ENCODE measurements at places on chromosomes 6 and 20.
A peak's percentile ranks its signal among the peaks of the same experiment; 100 is the strongest.

- DNase-seq = no peak
Measured at GRCh38 chr6:143205131-143205535, 144.4 kb downstream of the AIG1 start.

GRCh38 chr6:3946778-3947177, 97.6 kb downstream of the FAM50B start:
- no peak for DNase-seq

- no peak for DNase-seq
Measured at GRCh38 chr6:139490482-139490881, 116.0 kb upstream of the CITED2 start.

DNA sequence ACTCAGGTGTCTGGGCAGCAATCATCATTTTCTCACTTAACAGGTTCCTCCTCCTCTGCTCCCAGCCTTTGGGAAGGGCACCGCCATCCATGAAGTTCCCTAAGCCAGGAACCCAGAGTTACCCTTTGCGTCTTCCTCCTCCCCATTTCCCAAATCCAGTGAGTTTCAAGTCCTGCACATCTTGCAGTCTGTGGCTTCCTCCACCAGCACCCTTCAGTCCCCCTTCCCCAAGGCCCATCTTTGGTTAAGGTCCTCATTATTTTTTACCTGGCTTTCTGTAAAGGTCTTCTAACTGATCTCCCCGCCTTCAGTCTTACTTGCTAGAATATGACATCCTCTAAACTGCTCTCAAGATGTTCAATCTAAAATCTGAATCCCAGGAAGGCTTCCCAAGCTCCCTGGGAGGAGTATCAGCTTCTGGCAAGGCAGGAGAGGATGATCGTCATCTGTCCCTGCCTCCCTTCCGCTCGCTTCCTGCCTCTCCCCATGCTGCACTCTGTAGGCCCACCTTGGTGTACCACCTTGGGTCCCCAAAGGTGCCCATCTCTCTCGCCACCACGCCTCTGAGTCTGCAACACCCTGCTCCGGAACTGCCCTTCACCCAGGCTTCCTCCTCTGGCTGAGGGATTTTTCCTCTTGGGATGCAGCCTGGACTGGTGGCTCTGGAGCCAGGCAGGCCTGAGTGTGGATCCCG, 11.4 kb upstream of the DUSP22 start:
- DNase-seq = no peak

- no peak for DNase-seq
Measured at GRCh38 chr6:10779076-10779475, 31.5 kb downstream of the TMEM14B start.

GRCh38 chr6:140078561-140079125, 704.2 kb upstream of the CITED2 start:
- DNase-seq = peak; percentile 85

- DNase-seq = no peak
Measured at GRCh38 chr6:50655848-50656453, 57.4 kb upstream of the TFAP2D start.

- DNase-seq = no peak
Measured at GRCh38 chr6:23980965-23981364, 145.1 kb upstream of the NRSN1 start.

DNA sequence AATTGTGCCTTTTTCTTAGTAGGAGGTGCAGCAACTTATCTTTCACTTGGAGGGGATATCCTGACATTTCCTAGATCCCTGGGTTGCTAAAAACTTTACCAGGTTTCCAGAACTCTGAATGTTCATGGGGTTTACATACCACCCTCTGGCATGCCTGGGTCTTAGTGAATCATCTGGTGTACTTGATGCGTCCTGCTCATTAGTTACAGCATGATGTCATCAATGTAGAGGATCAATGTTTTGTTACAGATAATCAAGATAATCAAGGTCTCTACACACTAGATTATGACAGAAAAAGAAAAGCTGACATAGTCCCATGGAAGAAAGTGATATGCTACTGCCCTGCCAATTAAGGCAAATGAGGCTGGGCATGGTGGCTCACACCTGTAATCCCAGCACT, 27.0 kb downstream of the FITM2 start:
- DNase-seq = no peak

- DNase-seq = no peak
Measured at GRCh38 chr6:25735261-25735660, 19.3 kb upstream of the SLC17A4 start.

- DNase-seq = no peak
Measured at GRCh38 chr6:37557645-37558114, 58.0 kb upstream of the CCDC167 start.

- no peak for DNase-seq
Measured at GRCh38 chr6:53647462-53648094, 18.0 kb downstream of the KLHL31 start.

DNA sequence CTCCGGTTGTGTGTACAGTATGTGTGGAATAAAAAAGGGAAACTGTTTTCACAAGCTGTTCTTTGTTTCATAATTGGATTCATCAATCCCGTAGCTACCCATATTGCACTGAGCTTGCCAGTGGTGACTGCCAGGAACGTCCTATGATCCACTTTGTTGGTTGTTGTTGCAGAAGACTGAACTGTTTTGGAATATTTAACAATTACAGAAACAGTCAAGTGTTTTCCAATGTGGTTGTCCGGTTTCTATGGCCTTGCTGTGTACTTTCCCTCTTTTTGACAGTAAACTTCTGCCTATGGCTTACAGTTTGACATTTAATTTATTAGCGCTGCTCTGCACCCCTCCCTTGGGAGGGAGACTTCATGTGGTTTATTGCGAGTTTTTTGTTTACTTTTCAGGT, 141.2 kb downstream of the DTNBP1 start:
- DNase-seq = no peak

DNA sequence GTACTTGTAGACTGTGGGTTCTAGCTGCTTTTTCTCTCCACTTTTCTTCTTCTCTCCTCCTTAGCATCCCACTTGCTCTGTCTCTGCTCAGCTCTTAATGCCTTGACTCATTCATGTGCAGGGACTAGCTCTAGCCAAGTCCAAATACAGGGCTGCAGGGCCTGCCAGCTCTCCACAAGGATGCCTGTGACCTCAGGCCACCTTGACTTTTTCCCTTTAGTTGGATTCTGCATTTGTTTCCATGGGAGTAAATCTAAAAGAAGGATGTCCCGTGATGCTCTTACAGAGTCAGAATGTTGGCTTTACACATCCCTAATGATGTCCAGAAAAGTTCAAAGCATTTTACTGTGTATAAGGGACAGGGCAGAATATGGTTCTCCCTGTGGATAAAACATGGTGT, 101.8 kb upstream of the PREP start:
- no peak for DNase-seq

DNA sequence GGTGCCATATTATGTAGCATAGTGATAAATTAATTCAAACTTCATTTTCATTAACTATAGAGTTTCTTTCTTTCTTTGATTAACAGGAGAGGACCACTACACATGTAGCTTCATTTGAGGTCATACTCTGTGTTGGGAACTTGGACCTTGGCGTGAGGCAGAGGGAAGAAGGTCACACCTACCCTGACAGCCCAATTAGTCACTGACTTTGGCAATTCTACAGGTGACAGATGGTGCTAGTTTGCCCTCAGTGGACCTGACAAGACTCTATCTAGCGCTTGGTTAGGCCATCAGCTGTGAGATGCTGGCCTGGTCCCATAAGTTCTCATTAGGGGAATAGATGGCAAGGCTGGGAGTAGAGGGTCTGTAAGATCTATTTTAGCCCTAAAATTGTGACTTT, 14.2 kb downstream of the SLX4IP start:
- DNase-seq = no peak

GRCh38 chr6:70241991-70242420, 60.9 kb downstream of the COL9A1 start:
- DNase-seq = no peak

GRCh38 chr20:20205141-20205861, 153.0 kb downstream of the CFAP61 start:
- DNase-seq = no peak

DNA sequence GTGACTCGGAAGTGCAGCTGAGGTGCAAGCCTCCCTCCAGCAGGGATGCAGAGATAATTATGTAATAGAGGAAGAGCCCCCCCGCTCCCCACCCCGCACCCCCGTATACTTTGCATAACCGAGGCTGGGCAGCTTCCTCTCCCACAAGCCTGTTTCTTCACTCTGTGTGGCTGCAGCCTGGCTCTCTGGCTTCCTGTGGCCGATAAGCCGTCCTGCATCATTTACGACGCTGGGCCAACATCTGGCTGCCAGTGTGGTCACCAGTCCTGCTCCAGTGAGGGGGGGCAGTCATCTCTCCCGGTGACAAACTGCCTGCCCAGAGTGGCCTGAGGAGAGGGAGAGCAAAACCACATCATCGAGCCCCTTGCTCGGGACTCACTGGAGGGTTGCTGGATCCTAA, 59.2 kb downstream of the RBM38 start:
- DNase-seq = no peak

DNA sequence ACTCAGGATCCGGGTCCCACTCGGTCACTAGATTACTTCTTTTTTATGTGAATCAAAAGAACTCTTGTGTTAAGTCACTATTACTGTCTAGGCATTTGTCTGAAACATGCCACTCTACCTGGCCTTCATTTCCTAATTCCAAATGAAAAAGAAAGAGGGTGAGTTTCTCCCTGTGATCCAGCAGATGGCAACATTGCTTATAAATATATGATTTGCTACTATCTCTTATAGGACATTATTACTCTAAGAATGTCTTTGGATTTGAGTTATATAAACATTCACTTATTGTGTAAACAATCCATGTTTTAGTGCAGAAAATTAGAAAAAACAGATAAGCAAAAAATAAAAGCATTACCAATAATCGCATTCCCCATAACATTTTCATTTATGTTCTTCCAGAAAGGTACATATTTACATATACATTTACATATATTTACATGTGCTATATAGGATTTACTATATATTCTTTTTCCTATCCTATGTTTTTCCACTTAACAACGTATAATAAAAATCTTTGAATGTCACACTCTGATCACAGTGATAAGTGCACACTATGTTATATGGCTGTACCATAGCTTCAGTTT, 66.9 kb downstream of the FAXC start:
- no peak for DNase-seq

DNA sequence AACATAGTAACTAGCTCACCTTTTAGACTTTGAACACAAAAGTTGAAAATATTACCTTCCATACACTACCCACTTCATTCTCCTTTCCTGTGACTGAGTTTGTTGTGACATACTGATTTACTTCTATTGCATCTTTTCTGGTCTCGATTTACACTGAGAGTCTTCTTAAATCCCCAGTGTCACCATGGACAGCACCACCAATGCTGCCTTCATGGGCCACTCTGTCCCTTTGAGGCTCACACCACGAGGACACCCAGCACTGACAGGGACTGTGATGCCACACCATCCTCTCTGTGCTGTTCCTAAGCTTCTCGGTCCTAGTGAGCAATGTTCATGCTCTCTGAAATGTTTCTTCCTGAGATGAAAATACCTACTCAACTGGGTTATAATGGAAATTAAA, 337.1 kb upstream of the IRAK1BP1 start:
- DNase-seq = no peak

- DNase-seq = peak; percentile 19
Measured at GRCh38 chr6:12174878-12175277, 115.3 kb upstream of the EDN1 start.

DNA sequence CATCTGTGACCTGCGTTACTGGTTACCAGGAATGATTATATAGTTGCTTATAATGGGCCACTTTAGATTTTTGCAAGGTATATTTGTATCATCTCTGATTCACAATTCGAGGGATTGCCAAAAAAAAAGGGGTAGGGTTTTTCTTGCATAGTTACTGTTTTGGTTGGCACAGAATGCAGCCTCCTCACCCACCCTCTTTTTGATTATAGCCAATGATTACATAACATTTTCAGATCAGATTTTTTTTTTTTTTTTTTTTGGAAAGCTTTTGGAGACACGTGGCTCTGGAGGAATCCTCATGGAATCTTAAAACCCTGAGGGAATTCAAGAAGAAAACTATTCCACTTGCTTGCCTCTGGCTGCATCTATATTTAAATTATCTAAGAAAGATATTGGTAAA, 53.7 kb downstream of the UST start:
- DNase-seq = peak; percentile 18

DNA sequence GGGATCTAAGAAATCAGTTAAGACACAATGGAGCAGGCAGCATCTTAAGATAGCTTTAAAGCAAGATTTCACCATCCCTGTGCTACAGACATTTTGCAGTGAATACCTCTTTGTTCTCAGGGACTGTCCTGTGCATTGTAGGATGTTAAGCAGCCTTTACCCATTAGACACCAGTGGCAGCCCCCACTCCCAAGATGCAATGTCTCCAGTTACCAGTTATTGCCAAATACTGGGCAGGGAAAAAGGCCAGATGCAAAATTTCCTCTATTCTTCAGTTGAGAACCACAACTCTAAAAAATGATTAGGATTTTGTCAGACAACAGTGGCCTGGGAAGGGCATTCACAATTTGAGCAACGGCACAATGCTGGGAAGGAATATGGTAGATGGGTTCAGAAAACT, 6.1 kb downstream of the FBXO5 start:
- no peak for DNase-seq

GRCh38 chr20:62219992-62220665, at the start of gene HRH3:
HRH3 (minus strand) TSS chr20:62220278; CDS start chr20:62219970, 308 bp downstream.
- peak; percentile 27 for DNase-seq

DNA sequence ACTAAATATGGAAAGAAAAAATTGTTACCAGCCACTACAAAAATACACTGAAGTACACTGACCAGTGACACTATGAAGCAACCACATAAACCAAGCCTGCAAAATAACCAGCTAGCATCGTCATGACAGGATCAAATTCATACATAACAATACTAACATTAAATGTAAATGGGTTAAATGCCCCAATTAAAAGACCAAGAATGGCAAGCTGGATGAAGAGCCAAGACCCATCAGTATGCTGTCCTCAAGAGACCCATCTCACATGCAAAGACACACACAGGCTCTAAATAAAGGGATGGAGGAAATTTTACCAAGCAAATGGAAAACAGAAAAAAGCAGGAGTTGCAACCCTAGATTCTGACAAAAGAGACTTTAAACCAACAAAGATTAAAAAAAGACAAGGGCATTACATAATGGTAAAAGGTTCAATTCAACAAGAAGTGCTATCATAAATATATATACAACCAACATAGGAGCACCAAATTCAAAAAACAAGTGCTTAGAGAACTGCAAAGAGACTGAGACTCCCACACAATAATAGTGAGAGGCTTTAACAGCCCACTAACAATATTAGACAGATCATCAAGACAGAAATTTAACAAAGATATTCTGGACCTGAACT, 104.8 kb downstream of the HACE1 start:
- DNase-seq = no peak

- peak; percentile 47 for DNase-seq
Measured at GRCh38 chr6:41705996-41706835, 29.2 kb downstream of the TFEB start.

DNA sequence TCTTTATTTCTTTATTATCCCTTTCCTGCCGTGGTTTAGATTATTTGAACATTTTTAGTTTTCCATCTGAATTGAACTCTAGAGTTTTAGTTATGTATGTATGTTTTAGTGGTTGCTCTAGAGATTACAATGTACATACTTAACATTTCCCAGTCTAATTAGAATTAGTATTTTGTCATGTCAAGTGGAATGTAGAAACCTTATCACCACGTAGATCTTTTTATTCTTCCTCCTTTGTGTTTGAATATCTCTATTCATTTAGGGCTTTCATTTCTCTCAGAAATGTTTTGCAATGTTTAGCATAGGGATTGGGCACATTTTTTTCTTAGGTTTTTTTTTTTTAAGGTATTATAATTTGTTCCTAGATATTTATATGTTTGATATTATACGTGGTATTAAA, 73.1 kb upstream of the EZR start:
- DNase-seq = no peak

Measured in NCI-H226 (cell line).